Stimulated activated CD4-positive, alpha-beta T cell treated with anti-CD3 and anti-CD28 coated beads, Interleukin-4, amount 100 ng/mL, for 24 hours (primary cell): ENCODE measurements at places on chromosomes 2 and 18.

GRCh38 chr18:78981989-78982620, 2.5 kb downstream of the SALL3 start:
- no peak for DNase-seq

DNA sequence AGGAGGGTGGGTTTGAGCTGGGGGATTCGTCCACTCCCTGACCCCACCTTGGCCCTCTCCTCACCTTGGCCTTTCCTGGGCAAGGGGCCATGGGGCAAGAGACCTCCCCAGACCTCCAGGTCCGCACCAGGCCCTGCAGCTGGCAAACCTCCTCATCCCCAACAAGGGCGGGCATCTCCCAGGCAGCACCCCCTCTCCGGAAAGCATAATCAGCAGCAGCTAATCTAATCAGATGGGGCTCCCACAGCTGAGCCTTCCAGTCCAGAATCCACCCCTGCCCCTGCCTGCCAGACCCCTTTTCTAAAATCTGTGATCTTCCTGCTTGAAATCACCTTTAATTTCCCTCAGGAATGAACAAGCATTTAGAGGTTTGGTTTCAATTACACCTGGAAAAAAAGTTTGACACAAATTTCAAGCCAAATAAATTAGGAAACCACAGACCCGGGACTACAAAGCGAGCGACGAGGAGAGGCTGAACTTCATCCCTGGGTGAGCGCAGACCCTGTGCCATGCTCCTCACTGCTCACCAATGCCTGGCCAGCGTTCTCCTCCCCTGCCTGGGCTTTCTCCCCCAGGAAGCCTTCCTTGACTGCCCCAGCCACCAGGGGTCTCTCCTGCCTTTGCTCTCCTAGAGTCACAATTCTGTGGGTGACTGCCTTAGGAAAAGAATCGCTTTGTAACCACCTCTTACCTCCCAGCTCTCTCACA, 143.0 kb upstream of the MYCN start:
- no peak for DNase-seq

DNA sequence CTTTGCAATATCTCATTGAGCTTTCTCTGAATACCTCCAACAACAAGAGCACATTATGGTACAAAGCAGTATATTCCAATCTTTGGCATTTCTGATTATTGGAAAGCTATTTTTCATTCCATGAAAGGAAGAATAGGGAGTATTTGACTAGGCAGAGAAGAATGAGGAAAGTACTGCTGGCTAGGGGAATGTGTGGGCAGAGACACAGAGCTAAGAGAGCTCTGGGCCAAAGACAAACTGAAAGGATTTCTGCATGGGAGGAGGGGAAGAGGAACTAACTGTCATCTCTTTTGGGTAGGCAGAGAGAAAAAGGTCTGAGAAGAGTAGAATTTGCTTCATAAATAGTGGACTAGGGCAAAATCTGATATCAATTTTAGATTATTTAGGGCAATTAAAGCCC, 150.8 kb downstream of the CCDC85A start:
- DNase-seq = no peak

DNA sequence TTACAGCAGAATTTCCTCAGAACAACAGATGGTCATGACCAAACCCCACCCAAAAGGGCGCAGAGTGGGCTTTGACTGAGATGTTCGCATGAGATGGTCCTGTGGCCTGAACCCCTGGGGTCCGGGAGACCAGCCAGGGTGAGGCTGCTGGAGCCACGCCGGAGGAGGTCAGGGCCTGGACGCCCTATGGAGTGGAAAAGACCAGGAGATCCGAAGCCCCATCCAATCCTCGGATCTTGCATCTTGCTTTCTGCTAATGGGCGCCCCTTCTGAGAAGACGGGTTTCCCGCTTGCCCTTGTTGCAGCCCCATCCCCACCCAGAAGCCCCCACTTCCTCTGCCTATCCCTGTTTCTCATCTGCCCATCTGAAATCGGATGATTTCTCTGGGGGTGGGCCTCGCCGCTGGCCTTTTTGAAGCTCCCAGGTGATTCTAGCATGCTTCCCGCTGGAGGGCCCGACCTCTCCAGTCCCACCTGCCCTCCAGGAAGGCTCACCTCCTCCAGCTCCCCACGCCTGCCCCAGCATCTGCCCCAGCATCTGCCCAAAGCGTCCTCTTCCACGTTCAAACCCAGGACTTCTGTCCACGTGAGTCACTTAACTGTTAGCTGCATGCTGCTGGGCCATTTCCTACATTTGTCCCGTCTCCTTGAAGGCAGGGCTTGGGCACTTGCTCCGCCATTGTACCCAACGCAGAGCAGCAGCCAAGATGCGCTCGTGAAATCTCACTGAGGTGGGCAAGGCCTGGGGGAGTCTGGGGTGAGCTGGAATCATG, 4.3 kb upstream of the CNDP1 start:
- DNase-seq = no peak

DNA sequence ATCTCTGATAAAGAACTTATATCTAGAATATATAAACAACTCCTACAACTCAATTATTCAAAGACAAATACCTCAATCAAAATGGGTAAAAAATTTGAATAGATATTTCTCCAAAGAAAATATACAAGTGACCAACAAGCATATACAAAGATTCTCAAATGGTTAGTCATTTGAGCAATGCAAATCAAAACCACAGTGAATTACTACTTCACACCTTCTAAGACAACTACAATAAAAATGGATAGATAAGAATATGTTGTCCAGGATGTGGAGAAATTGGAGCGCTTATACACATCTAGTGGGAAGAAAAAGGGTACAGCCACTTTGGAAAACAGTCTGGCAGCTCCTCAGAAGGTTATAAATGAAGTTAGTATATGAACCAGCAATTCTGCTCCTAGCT, 332.9 kb downstream of the TGIF1 start:
- DNase-seq = no peak

GRCh38 chr2:60485055-60485454, 68.4 kb downstream of the BCL11A start:
- no peak for DNase-seq

DNA sequence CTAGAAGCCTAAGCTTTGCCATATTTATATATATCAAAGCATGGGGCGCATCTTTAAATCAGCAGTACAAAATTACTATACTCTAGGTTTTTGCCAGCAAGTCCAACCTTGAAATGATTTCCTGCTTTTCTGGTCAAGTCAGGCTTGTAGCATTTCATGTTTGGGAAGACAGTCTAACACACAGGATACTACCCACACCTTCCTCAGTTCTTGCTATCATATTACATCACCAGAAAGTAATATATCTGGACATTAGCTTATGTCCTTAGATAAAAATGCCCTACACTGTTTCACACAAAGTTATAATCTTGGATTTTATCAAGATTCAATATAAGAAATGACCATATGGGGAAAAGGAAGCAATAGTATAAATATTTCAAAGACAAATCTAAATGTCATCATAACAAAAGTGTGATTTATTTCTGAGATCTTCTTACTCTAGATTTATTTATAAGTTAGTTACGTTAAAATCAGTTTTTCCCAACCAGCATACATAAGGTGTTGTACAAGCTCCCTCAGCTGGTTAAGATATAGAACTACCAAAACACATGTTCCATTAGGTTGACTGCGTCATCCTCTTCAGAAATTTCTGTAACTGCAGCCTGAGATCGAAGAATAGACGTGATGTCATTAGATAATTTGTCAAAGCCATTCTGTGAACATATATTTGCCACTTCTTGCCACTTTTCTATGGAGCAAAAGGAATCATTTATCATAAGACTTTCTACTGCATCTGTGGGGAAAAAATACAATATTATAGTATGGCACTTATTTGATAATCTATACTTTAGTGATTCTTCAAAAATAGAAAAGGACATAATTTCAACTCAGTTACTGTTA, 56.6 kb downstream of the CLHC1 start:
- no peak for DNase-seq

DNA sequence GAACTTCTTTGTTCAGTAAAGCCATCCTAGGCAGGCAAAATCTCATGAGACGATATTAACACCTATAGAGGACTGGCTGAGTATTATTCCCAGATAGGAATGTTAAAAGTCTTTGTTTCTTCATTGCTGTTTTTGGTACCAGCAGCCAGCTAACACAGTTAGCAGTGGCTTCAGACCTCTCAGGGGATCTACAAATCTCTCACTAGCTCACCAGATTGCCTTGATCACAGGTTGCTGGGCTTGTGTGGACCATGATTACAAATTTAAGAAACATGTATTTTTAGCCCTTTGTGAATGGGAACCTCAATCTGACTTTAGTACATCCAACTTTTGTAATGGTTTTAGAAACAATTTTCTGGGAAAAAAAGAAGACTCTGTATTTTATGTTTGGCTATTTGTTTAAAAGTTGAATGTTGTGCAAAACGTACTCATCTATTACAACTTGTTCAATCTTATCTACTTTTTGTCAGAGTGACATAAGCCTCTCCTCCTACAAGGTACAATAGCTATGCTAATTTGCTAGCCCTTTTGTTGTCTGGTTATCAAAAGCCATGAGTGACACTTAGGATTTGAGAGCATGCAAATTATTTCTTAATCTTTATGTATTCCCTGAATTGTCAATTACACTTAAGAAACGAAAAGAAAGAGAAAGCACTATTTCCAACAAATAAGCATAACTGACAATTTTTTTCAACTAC, 693.1 kb downstream of the ERBB4 start:
- DNase-seq = no peak

DNA sequence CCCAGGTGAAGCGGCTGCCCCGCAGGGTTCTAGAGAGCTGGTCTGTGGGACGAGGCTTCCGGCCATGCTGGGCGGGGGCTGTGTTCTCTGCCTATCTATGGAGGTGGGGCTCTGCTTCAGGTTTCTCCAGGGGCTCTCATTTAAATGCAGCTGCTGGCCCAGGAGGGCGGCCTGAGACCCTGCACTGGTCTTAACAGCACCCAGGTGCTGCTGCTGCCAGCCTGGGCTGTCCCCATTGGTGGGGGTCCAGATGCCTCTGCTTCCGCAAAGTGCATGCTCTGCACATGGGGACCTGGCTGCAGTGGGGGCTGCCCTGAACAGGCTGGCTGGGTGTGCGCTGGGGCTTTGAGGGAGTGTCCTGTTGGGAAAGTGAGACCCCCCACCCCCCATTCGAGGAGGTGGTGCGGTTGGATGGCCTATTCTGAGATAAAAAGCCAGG, 29.7 kb upstream of the ALLC start:
- DNase-seq = no peak

DNA sequence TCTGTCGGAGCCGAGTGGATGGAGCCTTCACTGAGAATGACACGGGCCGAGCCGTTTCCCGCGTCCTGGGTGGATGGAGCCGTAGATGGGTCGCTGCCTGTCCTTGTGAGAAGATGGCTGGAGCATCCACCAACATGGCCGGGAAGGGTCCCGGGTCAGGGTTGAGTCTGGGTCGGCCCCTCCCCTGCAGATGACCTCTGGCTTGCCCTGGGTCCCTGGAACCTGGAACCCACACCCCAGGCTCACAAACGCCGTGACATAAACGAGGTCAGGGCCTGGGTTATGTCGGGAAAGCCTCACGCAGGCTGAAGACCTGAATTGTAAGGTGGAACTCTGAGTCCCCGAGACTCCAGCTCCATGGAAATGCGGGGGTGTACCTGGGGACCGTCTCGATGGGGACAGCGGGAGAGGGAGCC, 94.9 kb downstream of the NFATC1 start:
- DNase-seq = no peak

DNA sequence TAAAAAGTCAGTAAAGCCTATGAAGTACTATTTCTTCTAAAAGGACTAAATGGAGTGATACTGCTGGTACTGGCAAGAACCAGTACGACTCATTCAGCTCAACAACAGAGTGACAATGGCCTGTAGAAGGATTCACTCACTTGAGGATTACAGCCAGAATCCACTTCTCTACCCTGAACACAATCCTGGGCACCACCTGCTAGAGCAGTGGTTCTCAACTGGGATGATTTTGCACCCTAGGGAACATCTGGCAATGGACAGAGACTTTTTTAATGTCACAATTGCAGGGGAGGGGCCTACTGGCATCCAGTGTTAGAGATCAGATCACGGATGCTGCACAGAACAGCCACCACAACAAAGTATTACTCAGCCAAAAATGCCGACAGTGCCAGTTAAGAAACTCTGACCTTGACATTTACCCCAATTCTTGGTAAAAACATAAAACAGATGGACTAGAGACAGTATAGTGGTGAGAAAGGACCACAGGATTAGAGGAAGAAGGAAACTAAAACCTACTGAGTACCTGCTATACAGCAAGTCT, 5.0 kb downstream of the SPIRE1 start:
- no peak for DNase-seq

- DNase-seq = no peak
These were observed 15.9 kb downstream of the GLI2 start for GRCh38 chr2:120751553-120751952.

DNA sequence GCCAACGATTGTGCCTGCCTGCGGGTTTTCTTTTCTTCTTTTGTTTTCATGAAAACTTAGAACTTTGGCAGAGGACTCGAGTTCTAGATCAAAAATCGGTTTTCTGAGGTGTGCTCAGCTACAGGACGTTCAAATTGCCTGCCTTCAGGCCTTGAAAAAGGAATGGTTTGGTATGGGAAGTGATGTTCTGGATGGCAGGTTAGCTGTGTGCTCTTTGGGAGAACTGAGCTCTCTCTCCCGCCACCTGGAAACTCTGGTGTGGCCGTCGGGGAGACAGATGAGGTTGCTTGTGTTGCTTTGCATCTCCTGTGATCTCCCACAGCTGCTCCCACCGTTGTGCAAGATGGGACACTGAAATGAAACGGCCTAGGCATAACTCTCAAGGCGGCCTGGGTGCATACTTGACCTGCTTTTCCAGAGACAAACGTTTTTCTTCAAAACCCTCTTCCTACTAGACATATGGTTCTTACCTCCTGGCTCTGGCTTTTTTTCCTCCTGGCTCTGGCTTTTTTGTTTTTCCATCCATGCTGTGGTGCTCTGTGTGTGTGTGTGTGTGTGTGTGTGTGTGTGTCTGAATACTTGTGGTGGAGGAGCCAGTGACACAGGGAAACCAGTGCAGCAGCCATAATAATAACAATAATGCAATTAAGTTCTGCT, 2.0 kb downstream of the FMNL2 start:
- no peak for DNase-seq

DNA sequence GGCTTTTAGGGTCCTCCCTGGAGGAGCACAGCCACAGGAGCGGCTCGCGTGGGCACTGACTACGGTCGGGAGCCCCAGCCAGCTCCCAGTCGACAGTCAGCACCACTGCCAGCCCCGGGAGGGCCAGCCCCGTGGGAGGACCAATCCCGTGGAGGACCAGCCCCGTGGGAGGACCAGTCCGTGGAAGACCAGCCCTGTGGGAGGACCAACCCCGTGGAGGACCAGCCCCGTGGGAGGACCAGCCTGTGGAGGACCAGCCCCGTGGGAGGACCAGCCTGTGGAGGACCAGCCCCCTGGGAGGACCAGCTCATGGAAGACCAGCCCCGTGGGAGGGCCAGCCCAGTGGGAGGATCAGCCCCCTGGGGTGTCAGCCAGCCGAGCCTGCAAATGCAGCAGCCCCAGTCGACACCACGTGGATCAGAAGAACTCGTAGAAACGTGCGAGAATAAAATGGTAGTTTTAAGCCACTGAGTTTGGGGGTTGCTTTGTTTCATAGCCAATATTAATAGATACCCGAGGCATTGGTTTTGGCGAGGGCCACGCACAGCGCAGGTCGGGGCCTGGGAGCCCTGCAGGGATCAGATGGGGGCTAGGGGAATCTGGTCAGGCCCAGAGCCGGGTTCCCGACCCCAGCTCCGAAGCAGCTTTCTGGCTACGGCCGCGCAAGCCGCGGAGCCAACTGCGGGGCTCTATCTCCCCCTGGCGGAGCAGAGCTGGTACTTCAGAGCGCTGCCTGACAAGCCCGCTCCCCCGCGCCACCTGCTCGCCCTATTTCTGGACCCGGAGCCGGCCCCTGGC, 73.0 kb downstream of the TEX51 start:
- peak; percentile 65 for DNase-seq
